ENCODE measurements at places on chromosomes 1 and 21.

DNA sequence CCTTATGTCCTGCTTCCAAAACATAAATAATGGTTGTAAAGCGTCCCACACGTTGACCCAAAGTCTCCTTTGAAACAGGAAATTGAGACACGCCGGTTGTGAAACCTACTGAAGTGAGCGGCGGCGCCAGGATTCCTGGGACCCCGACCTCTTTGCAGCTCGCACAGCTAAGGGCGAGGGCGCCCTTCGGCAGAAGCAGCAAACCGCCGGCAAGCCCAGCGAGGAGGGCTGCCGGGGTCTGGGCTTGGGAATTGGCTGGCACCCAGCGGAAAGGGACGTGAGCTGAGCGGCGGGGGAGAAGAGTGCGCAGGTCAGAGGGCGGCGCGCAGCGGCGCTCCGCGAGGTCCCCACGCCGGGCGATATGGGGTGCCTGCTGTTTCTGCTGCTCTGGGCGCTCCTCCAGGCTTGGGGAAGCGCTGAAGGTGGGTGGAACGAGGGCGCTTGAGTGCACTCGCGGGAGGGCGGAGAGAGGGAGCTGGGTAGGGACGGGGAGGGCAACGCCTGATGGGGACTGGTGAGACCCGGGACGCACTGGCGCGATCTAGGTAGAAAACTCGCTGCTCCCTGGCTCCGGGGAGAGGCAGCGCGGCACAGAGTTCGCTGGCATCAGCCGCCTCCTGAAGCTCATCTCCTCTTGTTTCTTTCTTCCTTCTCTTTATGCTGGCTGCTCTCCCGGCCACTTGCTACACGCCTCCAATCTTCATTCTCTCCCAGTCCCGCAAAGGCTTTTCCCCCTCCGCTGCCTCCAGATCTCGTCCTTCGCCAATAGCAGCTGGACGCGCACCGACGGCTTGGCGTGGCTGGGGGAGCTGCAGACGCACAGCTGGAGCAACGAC, at the start of gene CD1D:
Gene CD1D, plus strand, starts transcription at position 155 of the 836 bp plus-strand sequence. Its CDS starts 207 bp downstream, at position 362.
- DNase-seq: no peak

DNA sequence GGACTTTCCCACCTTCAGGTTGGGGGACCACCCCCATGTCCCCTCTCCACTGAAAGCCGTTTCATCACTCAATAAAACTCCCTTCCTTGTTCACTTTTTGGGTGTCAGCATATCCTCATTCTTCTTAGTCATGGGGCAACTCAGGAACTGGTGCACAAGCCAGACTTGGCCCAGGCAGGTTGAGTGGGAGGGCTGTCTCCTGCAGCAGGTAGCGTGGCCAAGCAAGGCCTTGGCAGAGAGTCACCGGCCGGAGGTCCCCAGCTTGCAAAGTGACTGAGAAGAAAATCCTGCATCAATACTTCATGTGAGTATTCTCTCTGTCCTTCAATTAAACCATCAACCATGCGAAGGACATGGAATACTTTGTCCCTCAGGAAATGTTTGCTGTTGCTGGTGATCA, 148.9 kb downstream of the RHOU start:
- no peak for DNase-seq

GRCh38 chr1:200490183-200490582, 80.3 kb upstream of the ZNF281 start:
- no peak for DNase-seq

GRCh38 chr1:82923931-82924330, 1075.0 kb downstream of the TTLL7 start:
- DNase-seq: no peak

- no peak for DNase-seq
These were observed 9.3 kb downstream of the PABPC4 start for GRCh38 chr1:39567302-39567701.

GRCh38 chr1:96927125-96927524, 205.5 kb downstream of the PTBP2 start:
- DNase-seq: peak; percentile 45

DNA sequence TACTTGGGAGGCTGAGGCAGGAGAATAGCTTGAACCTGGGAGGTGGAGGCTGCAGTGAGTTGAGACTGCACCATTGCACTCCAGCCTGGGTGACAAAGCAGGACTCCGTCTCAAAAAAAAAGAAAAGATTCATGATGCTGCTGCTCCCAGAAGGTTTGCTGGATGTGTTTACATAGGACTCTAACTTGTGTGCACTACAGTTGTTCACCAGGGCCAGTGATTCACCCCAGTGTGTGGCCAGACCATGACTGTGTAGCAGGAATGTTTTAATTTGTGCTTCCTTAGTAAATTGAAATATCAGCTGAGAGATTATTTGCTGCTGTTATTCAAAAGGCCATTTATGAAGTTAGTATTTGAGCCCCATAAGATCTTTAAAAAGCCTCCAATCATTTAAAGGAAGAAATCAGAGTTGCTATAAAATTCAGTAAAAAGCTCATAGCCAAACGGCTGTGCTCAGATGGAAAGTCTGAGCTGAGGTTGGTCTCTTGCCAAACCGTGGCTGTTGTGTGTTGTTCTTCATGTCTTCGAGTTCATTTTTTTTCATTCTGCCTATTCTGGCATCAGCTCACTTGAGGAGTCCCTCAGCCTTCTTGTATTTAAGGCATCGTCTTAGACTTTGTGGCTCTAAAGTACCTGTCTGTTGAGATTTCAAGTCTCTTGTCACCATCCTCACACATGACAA, 18.1 kb upstream of the PGD start:
- DNase-seq: peak; percentile 45

DNA sequence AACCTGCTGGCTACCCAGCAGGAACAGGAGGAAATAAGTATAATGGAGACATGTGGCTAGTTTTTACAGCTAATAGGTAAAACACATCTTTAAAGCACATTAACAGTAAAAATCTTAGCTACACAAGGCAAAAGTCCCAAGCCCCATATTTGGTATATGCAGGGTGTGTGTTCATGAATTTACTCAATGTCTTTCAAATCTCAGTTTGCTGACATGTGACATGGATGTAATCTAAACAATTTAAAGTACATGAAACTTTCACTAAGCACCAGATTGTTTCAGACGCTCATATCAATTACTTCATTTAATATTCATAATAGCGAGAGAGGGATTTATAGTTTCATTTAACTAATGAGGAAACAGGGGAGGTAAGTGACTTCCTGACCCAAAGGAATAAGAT, 3.9 kb downstream of the TACSTD2 start:
- DNase-seq: no peak

DNA sequence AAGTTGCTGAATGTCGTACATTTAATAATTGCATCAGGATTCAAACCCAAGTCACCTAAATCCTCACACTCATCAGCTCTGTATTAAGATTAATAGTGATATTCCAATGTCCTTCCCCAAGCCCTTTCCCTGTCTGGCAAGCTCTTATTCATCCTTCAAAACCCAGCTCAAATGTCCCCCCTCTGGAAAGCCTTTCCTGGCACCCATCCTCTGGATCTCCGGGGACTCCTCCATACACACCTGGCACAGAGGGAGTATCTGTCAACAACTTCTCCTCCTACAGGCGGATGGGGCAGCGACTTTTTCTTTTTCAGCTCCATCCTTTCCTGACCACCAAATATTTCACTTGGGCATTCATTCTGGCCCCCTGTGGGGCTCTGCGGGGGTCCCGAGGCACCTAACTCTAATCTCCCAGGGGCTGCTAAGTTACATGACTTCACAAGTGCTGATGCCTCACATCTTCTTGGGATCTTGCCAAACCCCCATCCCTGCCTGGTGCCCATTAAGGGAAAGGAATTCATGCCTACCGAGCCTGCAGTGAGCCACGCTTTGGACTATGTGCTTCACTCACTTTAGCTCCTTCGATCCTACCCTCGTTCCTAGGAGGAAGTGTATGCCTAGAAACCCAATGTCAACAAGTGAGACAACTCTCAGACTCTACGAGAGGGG, 15.2 kb downstream of the TINAGL1 start:
- no peak for DNase-seq

DNA sequence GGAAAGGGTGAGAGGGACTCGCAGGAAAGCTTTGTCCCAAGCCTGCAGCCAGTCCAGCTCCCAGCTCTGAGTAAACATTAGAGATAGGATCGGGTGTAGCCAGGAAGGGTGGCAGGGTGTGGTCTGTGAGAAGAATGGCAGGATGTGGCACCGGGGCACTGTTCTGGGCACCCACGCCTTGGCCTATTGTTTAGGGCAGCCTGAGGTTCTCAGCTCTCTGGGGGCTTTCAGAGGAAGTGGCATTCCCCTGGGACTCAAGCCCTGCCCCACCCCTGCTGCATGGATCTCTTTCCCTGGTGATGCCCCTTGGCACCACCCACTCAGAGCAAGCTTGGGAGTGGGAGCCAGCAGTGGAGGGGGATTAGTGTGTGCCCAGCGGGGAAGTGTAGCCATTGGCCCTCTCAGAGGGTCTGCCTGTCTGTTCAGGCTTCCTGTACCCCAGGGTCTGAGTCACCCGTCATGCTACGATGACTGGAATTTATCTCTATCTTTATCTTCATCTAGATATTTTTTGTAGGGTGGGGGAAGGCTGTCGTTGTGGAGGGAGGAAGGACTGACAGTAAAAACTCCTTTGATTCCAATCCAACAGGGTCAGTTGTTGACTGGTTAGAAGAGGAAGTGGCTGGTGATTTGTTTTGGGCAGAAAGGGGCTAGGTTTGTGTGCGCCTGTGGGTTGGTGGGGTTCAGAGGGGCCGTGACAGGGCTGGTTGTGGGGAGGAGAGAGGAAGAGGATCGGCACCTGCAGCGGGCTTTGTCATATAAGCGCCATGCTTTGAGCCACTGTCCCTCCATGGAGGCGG, 31.6 kb downstream of the SOX13 start:
- no peak for DNase-seq

GRCh38 chr1:226475142-226475511, 67.2 kb upstream of the PARP1 start:
- DNase-seq: no peak

- peak; percentile 44 for DNase-seq
These were observed 72.7 kb upstream of the FAM20B start for GRCh38 chr1:178953034-178953433.

- no peak for DNase-seq
These were observed 17.0 kb downstream of the MKNK1 start for GRCh38 chr1:46587069-46587468.

GRCh38 chr21:42531771-42532170, 18.1 kb downstream of the SLC37A1 start:
- DNase-seq: no peak

DNA sequence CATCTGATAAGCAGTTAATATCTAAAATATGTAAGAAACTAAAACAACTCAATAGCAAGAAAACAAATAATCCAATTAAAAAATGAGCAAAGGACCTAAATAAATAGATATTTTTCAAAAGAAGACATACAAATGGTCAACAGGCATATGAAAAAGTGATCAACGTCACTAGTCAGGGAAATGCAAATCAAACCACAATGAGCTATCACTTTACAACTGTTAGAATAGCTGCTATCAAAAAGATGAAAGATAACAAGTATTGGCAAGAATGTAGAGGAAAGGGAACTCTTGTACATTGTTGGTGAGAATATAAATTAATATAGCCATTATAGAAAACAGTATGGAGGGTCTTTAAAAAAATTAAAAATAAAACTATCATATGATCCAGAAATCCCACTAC, 40.7 kb upstream of the NEK7 start:
- DNase-seq: no peak

- DNase-seq: no peak
These were observed 425.7 kb upstream of the USP24 start for GRCh38 chr1:55640708-55641473.

DNA sequence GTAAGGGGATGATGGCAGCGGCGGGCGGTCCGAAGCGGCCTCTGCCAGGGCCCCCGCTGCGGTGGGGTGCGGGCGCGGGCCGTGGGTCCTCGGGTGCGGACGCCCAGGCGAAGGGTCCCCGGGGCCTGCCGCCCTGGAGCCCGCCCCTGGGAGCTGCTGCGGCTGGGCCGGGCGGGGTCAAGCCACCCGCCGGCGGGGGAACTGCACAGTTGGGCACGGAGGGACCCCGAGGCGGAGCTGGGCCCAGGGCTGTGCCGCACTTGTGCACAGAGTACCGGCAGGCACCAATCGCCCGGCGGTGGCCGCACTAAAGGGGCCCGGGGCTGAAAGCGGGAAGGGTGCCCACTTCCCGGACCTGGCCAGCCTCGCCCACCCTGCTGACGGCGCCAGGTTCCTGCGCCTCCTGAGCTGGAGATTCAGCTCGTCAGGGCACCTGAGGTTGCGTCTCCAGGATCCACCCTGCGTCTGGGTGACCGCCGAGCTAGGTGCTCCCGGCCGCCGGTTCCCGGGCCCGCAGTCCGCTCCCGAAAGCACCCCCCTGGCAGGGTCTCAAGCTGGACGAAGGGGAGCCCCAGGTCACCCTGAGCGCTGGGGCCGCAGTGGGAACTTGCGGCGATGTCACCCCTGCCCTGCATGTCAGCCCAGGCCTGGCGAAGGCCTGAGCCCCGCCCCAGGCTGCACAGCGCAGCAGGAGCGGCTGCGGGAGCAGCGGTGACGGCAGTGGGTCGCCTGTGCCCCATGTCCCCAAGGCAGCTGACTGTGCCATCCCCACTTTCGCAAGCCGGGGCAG, 56.7 kb upstream of the ETV3 start:
- DNase-seq: no peak

DNA sequence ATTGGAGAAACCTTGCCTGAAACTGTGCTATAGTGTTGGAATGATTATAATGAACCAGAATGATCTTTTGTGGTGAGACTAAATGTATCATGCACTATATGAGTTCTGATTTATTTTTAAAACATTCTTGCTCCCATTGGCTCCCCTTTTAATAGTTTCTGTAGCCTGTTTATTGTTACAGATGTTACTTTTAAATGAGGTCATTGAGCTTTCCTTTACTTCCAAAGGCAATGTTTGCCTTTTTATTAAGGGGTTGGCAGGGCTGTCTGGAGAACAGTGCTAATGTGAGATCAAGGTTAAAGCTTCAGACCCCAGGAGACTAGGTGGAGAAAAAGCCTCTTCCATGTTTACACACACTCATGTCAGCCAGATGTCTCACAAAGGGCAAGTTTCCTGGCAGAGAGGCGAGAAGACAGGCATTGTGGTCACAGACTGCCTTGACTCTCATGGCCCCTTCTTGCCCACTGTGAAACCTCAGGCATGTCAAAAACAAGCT, 120.6 kb upstream of the RAVER2 start:
- DNase-seq: peak; percentile 44

- DNase-seq: no peak
These were observed 35.8 kb upstream of the PRSS38 start for GRCh38 chr1:227779685-227780084.

- DNase-seq: no peak
These were observed 140.8 kb downstream of the PGBD5 start for GRCh38 chr1:230285351-230285750.

DNA sequence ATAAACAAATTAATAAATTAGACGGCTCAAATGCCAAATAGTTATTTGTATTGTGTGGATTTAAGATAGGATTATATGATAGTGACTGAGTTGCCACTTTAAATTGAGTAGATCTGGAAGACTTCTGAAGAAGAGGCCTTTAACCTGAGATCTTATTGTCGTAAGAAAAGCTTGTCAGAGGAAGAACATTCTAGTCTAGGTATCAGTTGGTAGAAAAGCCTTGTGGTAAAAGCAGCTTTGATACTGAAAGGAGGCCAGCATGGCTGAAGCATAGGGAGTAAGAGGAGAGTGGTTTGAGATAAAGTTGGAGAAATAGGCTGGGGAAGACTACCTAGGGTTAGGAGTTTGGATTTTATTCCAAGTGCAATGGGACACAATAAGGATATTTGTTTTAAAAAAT, 29.1 kb downstream of the SLC30A7 start:
- DNase-seq: no peak

- DNase-seq: no peak
These were observed 140.3 kb downstream of the SLC30A10 start for GRCh38 chr1:219788091-219788490.
